ENCODE measurements at places on chromosomes 4 and X. TPM values are rescaled to one million over a fixed set of nuclear protein-coding genes. Genes with fewer than 3 reads are reported as not detected.

Gene S100G
- not detected for total RNA-seq

Gene PABPC5
- 0.72 TPM for total RNA-seq

Gene H2BW2
- total RNA-seq = not detected

Gene SPANXN4
- not detected for total RNA-seq

Gene CLGN
- total RNA-seq = 91.1 TPM

Gene PSAPL1
- total RNA-seq = not detected

Gene XAGE1A
- total RNA-seq = not detected

Gene USP17L13
- not detected for total RNA-seq

Gene TCP11X2
- total RNA-seq = not detected

Gene PAGE5
- total RNA-seq = not detected

Gene AWAT2
- total RNA-seq = not detected

Gene PRDX4
- 43.6 TPM for total RNA-seq

- DNase-seq = no peak
Observed at GRCh38 chr4:2714918-2715317, 41.2 kb downstream of the TNIP2 start.

DNA sequence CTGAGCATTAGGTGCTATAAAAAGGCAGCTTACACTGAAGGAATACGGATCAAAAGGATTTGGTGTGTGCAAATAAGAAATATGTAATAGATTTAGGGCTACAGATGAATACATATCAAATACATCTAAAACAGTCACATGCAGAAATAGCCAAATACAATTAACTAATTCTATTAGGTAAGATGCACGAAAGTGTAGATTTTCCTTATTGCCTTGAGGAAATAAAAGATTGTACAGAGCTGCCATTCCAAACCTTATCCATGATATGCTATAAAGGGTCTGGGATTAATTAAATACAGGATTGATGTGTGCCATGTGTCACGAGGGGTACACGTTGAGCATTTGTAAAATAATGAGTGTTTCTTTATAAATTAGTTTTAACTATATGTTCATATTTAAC lies 107.0 kb upstream of the ELOVL6 start:
- no peak for DNase-seq

GRCh38 chrX:17038681-17039161 lies 92.3 kb downstream of the REPS2 start:
- peak; percentile 24 for DNase-seq

- no peak for DNase-seq
Observed at GRCh38 chr4:52256522-52256921, 205.4 kb downstream of the SPATA18 start.

GRCh38 chr4:165382640-165383039 lies 3.8 kb downstream of the CPE start:
- no peak for DNase-seq

GRCh38 chrX:97639526-97639925 lies 755.8 kb downstream of the RPA4 start:
- DNase-seq = no peak

DNA sequence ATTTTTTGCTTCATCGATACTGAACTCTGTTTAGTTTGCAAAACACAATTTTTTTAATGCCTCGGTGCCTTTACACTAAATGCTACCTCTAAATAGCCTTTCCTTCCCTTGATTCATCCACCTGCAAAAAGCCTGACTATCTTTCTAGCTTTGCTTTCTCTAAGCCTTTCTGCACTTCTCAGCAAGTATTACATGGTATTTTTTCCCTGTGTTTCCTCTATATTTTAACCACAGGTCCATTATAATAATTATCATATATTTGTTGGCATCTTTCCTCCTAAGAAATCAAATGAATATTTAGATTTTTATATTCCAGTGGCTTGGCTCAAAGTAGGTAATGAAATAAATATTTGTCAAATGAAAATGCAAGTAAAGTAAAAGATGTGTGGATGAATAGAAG lies 196.2 kb downstream of the ARHGAP24 start:
- no peak for DNase-seq

- DNase-seq = no peak
Observed at GRCh38 chr4:14693728-14694127, 308.6 kb upstream of the CPEB2 start.

- DNase-seq = no peak
Observed at GRCh38 chrX:71454222-71454621, 78.7 kb upstream of the OGT start.

- DNase-seq = no peak
Observed at GRCh38 chr4:31338000-31338399, 617.8 kb downstream of the PCDH7 start.

DNA sequence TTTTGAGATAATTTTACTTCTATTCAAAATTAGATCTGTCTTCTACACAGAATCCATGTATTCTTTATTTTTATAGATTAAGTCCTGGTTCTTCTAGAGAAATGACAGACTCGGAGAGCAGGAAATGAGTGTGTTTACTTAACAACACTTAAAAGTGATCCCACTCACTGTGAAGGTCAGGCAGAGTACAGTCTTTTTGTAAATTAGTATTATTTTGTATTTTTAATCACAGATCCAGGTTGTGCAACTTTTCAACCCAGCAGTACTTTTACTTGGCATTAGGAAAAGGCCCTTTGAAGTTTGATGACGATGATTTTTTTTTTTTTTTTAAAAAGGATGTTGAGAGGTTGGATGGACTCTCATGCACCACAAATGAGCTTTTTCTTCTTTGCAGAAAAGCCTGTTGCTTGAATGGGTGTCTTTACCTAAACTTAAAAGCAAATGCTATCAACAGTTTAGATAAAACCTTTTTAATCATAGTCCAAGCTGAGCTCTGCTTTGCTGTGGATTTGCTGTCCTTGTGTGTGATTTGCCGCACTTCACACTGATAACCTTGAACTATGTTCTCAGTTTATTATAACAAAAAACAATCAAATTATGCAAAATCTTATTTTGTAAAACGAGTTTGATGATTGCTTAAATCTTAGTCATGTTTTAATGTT lies 114.1 kb downstream of the MXRA5 start:
- DNase-seq = no peak

DNA sequence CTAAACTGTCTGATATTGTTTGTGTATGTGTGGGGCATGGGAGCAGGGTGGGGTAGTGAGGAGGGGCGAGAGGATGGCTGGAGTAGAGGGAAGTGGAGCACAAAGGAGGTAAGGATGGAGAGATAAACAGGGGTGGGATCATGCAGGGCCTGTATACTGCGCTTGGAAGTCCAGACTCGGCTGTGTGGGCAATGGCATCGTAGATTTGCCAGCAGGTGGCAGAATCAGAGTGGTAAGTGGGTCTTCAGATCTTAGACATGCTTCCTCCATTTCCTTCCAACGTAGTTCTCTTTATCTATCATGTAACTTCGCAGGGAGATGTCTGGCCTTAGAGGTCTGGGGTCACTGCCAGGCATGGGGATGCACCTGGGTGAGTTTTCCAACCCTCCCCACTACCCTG lies 155.5 kb downstream of the PDGFRA start:
- no peak for DNase-seq

- no peak for DNase-seq
Observed at GRCh38 chrX:149641432-149641831, 9.8 kb upstream of the TMEM185A start.

DNA sequence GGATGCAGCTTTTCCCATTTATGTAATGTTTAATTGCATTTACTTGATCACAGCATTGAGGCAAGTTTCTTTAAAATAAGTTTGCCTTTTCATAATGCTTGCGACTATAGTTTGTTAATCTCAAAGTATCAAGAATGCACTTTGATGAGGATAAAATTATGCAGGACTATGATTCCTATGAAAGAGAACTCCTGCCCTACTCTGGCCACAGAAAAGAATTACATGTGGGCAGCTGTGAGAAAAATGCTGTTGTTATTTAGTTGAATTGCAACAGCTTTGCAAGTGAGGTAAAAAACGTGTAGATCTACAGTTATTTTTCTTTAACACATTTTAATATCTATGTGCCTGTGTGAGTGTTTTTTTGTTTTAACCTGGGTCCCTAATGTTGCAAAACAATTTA lies 12.5 kb upstream of the OSTC start:
- no peak for DNase-seq

- DNase-seq = peak; percentile 87
Observed at GRCh38 chr4:54281054-54281766, 52.1 kb downstream of the PDGFRA start.

DNA sequence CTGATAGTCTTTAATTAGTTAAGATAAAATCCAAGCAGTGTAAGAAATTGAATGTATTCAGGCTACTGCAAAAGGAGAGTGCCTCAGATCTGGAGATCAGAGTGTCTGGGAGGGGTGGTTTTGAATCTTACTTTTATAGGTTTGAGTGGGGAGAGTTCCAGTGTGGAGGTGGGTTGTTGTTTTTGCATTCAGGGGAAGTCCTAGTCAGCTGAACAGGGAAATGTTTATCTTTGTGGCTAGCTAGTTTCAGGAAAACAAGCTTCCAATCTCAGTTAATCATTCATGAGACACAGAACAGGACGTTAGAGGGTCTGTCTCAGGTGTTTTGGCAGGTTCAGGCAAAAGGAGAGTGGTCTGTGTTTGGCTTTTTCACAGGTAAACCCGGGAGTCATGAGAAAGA lies 26.0 kb downstream of the ZNF81 start:
- no peak for DNase-seq

GRCh38 chr4:121150486-121150885 lies 13.6 kb downstream of the TNIP3 start:
- no peak for DNase-seq

DNA sequence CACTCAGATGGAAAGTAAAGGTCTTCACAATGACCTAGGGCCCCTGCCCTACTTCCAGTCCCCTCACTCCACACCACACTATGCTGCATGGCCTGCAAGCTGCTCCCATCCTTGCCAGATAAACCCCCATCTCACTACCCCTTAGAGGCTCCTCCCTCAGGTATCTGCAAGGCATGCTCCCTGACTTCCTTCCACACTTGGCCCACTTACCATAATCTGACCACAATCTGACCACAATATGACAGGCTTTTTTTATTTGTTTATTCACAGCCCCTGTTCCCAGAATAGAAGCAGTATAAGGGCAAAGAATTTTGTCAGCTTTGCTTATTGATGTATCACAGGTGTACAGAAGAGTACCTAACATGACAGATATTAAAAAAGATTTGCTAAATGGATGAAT lies 124.7 kb downstream of the CAMK2D start:
- DNase-seq = no peak

DNA sequence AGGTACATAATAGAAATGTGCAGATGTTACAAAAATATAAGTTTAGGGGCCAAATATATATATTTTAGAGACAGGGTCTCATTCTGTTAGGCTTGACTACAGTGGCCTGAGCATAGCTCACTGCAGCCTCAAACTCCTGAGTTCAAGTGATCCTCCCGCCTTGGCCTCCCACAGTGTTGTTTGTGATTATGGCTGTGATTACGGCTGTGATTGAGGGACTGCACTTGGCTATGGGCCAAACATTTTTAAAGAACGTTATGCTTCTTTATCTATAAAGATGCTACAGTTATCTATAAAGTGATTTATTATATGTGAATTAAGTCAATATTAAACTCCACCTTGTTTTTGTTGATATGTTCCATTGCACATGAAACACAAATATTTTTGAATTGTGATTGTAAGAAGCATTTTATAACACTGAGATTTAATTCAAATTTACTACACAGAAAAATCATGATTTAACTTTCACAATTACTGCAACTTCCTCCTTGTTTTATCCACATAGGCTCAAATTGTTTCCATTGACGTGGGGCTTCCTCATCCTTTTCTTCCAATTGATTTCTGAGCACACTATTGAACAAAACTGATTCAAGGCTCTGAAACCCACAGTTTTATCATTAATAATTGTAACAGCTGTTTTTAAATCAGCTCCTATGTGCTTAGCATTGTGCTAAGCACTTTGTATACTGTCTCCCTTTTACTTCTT lies 68.4 kb upstream of the BMPR1B start:
- no peak for DNase-seq

- DNase-seq = no peak
Observed at GRCh38 chr4:67325791-67326190, 219.5 kb downstream of the CENPC start.

GRCh38 chr4:81314897-81315470 lies 100.0 kb upstream of the PRKG2 start:
- no peak for DNase-seq

GRCh38 chrX:24498181-24498580 lies 33.1 kb downstream of the PDK3 start:
- no peak for DNase-seq

DNA sequence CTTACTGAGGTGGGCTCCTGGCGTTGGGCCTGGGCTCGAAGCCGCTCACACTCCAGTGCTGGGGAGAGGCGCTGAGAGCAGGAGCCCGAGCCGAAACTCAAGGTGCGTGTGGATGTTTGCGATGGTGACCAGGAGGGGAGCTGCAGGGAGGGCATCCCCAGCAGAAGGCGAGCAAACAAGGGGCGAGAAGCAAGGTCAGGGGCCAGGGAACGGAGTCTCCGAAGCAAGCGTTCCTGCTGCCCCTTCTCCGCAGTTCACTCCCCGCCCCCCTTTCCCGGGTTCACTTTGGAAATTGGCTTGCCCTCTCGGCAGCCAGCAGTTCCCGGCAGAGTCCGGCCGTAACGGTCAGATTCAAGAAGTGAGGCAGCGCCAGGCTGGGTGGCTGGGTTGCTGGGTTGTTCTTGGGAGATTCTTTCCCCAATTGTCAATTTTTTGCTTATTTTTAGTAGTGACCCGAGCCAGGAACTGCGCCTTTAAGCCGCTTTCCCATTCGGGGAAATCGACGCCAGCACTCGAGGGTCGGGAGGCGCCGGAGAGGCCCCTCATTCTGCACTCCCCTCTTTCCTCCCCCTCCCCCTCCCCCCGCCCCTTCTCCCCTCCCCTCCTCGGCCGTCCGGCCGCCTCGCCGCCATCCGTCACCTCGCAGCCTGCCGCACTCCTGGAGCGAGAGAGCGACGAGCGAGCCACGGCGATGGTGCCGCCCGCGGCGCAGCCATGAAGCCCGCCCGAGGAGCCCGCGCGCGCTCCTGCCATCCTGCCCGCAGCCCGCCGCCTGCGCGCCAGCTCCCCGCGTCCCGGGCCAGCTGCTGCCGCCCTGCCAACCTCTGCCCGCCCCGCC lies at the start of gene FRMPD3:
FRMPD3 (plus strand) TSS at position 655 of the 838 bp plus-strand sequence. CDS start 76,937 bp downstream, outside the sequence.
- DNase-seq = peak; percentile 30

- DNase-seq = no peak
Observed at GRCh38 chrX:107168257-107168656, 38.0 kb downstream of the NUP62CL start.

DNA sequence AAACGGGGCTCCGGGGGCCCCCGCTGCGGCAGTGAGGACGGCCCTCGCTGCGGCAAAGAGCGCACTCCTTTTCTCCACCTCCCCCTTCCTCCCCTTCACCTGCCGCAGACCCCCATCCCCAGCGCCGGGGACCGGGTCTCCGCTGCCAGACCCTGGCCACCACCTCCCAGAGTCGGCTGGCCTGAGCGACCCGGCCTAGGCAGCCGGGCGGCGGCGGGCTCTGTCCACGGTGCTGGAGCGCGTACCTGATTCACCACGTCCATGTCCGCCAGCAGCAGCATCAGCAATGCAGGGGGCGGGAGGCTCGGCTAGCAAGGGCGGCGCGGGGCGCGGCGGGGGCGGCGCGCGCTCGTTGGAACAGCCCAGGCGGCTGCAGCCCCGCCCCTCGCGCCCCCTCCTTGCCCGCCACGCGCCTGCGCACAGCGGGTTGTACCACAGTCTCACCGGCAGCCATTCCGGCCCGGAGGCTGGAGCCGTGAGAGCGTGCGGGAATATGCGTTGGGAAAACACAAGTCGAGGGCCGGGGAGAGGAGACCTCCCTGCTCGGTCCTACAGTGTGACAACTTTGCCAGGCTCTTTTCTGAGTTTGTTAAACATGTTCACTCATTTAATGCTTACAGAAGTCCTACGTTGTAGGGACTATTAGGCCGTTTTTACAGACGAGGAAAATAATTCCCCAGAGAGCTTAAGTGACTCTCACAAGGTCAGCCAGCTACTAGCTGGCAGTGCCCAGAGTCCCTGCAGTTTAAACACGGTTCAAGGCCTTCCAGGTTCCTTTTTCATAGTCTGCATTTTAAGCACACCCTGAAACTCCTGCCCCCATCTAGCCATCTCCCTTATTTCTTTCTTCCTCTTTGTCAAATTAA lies at the start of gene SYP:
SYP (minus strand) TSS at position 288 of the 866 bp plus-strand sequence; CDS start at position 281, 7 bp downstream.
- DNase-seq = peak; percentile 94
